ENCODE measurements at places on chromosomes 4 and X.

DNA sequence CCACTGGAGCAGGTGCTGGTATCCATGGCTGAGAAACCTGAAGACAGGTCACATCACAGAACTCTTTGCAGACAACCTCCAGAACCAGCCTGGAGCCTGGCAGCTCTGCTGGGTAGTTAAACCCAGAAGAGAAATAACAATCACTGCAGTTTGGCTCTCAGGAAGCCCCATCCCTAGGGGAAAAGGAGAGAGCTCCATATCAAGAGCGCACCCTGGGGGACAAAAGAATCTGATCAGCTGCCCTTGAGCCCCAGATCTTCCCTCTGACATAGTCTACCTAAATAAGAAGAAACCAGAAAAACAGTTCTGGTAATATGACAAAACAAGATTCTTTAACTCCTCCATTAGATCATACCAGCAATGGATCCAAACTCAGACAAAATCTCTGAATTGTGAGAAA lies 823.2 kb upstream of the FRG1 start:
- peak; percentile 5 for DNase-seq

DNA sequence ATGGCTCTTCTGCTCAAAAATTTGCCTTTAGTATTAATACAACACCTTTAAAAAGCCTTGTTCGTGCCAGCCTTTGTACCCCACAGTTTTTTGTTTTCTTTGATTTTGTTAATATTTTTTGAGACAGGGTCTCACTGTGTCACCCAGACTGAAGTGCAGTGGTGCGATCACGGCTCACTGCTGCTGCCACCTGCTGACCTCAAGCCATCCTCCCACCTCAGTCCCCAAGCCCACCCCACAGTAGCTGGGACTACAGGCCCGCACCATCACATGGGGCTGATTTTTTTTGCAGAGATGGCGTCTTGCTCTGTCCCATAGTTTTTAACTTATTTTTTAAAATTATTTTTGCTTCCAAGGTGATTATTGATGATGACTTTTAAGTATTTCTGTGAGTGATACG lies 134.0 kb downstream of the HTR2C start:
- DNase-seq = peak; percentile 77

- DNase-seq = no peak
Observed at GRCh38 chr4:110867981-110868720, 245.3 kb upstream of the PITX2 start.

DNA sequence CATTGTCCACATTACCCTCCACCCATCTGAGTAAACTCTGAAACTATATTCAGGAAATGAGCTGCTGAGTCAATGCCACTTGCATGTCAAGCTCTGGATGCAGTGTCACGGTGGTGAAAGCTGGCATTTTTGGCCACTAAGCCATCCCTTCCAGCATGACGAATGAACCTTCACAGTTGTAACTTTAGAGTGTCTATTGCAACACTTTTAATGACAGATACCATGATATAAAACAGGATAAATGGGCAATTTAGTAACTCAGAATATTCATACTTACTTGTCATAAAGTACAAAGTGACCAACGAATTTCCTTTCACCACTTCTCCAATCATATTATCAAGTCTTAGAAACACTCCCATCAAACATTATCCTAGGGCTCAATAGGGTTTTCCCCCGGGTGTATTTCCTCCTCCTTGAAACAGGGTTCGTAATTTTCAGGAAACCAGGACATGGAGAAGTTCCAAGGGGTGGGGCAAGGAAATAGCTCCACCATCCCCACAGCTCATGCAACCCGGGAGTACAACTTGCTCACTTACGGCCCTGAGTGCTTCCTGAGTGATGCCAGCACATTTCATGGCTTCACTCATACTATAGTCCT lies 73.1 kb downstream of the MTHFD2L start:
- no peak for DNase-seq

GRCh38 chr4:174604198-174604597 lies 81.9 kb upstream of the HPGD start:
- no peak for DNase-seq

DNA sequence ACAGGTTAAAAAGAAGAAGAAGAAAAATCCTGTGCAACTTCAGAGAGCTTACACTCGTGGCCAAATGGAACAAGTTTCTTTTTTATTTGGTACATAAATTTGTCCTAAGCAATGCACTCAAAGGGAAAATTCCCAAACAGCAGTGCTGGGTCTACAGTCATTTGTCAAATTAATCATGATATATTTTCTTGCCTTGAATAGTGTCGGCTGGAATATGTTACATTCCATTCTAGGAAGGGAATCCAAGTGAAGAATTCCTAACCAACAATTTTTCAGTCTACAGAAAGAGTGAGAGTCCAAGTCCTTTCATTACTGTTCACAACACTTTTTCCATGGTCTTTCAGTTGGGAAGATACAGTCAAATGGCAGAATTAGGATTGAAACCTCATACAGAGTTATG lies 63.9 kb downstream of the HAND2 start:
- DNase-seq = no peak

- DNase-seq = no peak
Observed at GRCh38 chrX:35700121-35700520, 98.0 kb upstream of the MAGEB16 start.

DNA sequence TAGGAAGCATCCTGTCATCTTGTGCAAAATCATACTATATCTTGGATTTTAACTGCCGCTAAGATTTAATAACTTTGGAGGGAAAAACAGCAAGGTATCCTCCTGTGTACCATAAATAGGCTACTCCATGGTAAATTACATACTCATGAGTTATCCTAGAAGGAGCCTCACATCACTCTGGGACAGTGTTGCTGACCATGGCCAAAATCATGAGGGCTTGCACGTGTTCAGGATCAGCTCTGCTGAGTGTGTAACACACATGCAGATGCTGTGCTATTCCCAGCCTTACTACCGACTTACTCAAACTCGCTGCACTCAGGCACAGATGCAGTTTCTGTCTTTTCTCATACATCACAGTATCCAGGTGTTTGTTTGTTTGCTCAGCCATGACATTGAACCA lies 56.6 kb downstream of the DKK2 start:
- no peak for DNase-seq

GRCh38 chr4:114015444-114015899 lies 36.0 kb upstream of the ARSJ start:
- no peak for DNase-seq
